ENCODE measurements at places on chromosomes 5 and 9.

GRCh38 chr5:66436721-66437120 lies 159.5 kb upstream of the MAST4 start:
- no peak for DNase-seq

GRCh38 chr5:77397686-77398292 lies 94.3 kb downstream of the WDR41 start:
- DNase-seq, result no peak

GRCh38 chr5:74446725-74447241 lies 193.7 kb downstream of the ENC1 start:
- no peak for DNase-seq

DNA sequence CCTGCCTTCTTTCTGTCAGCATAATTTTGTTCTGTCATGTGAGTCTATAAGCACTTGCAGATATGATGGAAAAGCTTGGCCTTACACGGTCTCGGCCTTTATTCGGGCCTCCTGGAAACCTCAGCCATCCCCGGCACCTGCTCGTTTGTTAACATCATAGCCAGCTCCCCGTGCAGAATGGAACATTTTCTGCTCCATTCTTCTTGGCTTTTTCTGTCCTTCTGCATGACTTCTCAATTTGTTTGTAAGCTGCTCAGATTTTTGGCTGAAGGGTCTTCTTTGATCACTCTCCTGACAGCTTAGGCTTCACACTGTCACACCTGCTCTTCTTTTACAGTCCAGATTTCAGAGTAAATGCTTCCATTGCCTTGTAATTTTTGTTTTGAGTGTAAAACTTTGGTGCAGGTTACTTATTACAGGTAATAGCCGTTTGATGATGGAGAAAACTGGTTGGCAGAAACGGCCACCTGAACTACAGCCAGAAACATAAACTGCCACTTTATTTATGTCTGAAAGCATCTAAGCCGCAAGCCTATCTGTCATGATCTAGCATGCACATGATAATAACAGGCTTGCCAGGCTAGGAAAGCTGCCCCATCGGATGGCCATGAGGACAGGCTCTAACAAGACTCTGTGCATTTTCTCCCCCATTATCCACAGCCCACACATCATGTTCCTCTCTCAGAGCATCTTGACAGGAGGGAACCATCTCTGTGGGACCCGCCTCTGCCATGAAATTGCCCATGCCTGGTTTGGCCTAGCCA lies 197.0 kb downstream of the AOPEP start:
- DNase-seq, result no peak

GRCh38 chr5:181053488-181054121 lies 13.5 kb downstream of the BTNL9 start:
- DNase-seq, result no peak

DNA sequence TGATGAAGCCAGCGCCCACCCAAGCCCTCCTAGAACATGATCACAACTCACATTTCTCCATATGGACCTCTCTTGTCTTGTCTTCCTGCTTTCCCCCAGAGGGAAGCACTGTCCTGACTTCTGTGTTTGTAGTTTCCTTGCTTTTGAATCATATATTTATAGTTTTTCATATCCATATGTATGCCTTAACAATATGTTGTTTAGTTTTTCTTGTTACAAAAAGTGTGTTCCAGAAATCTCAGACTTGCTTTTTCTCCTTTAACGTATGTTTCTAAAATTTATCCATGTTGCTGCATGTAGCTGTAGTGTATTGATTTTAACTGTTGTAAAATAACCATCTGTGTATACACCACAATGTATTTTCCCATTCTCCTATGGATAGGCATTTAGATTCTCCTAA lies 182.0 kb upstream of the SMIM23 start:
- DNase-seq, result no peak

DNA sequence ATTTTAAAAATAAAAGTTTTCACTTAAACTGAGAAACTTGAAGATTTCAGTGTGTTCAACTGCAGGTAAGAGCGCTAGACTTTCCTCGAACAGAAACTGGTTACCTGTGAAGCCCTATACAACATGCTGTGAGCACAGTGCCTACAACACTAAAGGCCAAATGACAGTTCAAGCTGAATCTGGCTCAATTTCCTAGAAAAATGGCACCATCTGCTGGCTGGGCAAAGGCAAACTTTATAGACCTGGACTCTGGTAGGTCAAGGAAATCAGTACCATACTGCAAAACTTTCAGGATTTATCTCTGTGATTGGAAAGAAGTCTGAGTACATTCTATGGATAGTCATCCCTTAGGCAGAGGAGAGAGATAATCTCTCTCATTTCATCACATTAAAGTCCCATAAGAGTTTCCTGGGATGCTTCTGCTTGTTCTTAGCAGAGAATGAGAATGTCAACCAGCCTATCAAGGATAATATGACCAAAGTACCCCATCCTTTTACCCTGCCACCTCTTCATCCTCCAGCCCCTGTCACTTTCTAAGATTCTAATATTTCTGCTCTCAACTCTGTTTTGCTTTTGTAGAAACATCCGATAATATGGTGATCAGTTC lies 31.8 kb upstream of the FOXB2 start:
- DNase-seq, result peak; percentile 39

DNA sequence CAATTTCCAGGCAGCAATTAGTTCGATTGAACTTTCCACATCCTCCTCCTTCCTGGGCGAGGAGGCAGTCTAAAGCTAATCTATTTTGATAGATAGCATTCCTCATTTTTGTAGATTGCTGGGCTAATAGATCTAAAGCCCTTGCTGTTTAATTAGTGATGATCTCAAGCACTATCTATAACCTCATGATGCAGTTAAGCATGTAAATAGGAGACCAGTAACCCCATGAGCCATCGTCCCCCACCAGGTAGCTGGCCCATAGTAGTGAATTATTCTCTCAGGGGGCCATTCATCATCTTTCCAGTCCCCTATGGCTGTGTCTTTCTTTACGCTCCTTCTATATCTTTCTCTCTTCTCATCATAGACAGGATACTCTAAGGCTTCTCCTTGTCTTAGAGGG lies 14.9 kb downstream of the CEL start:
- DNase-seq, result no peak

DNA sequence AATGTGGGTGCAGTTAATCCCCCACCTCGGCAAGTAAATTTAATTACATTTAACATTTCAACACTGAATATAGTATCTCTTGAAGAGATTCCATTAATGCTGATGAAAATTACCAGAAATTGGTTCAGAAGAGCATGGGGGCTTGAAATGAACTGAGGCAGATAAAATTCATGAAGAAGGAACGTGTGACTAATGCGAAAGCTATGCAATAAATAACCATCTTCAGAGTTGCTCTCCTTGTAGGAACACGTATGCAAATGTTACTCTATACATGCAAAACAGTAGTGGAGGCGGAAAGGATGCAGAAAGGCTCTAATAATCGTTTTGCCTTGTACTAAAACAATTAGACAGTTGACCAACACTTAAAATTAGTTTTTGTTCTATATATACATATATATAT lies 320.2 kb downstream of the CTNND2 start:
- no peak for DNase-seq

- DNase-seq, result no peak
These were observed 27.5 kb downstream of the FSD1L start for GRCh38 chr9:105475302-105475701.

- DNase-seq, result no peak
These were observed 324.7 kb downstream of the TLE4 start for GRCh38 chr9:79896390-79896980.

GRCh38 chr5:111472096-111472495 lies 40.2 kb downstream of the STARD4 start:
- DNase-seq, result no peak

DNA sequence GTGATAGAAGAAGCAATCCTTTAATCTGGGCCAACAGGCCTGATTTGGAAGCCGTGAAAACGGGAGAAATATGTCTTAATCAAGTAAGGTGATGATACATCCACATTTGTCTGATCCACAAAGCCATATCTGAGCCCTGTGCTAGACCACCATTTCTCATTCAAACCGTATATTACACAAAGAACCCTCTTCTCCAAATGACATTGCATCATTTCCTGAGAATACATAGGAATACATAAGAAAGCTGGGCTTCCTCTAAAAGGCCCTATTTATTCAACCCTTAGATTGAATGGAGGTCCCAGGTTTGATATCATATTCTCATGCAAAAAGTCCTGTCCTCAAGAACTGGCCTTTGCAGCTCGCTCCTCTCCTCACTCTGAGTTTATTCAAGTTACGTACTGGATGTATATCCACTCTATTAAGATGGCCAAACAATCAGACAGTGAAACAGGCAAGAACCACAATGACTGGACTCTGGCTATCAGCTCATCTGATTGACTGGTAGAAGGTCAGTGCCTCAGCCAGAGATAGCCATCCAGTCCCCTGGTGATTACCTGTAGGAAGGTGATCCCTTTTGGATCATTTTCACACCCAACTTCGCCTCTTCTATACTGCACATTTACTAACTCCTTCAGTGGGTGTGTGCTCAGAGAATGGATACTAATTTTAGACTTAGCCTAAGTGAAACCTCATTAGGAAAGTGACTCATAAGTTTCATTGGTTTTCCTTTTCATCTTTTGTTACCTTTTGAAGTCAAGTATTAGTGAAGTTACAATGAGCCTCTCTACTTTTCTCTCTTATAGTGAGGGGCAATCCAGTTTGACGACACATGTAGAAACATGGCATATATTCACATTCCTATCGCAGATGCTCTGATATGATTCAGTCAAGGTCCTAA lies 167.6 kb upstream of the WWC1 start:
- DNase-seq, result no peak

- DNase-seq, result no peak
These were observed 6.9 kb downstream of the RGMB start for GRCh38 chr5:98780390-98780789.

DNA sequence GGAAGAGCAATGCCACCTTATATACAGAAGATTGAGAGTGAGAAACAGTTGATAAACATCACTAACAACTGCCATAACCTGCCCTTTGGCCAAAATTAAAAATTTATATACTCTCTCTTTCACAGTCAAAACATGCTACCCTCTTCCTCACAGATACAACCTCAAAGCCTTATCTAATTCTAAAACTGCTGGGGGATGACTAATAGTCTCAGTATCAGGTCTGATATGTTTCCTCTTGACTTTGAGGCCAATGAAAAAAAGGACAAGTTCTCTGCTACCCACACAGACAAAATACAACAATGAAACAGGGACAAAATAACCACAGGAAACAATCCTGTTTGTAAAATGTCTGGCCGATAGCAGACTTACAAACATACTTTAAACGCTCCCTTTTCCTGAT lies 485.6 kb upstream of the NUDT12 start:
- DNase-seq, result no peak

DNA sequence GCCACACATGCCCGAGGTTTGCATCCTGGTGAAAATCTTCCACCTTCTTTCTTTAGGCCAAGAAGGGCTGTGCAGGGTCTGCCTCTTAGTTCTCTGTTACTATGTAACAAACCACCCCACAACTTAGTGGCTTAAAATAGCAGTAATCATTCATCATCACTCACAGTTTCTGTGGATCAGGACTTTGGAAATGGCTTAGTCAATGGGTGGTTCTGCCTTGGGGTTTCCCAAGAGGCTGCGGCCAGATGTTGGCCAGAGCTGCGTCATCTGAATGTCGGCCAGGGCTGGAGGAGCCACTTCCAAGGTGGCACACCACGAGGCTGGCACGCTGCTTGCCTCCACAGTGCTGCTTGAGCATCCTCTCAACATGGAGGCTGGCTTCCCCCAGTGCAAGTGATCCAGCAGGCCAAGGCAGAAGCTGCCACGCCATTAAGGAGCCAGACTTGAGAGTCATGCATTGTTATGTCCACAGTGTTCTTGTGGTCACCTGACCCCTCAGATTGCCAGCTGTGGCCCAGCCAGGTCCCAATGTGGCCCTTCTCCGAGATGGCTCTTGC lies 135.2 kb downstream of the RXRA start:
- DNase-seq, result no peak

GRCh38 chr5:1380011-1380817 lies 35.3 kb upstream of the CLPTM1L start:
- DNase-seq, result no peak

- no peak for DNase-seq
These were observed 16.1 kb downstream of the TXN start for GRCh38 chr9:110240198-110240597.

GRCh38 chr9:127521919-127522304 lies 70.6 kb downstream of the LRSAM1 start:
- DNase-seq, result no peak

DNA sequence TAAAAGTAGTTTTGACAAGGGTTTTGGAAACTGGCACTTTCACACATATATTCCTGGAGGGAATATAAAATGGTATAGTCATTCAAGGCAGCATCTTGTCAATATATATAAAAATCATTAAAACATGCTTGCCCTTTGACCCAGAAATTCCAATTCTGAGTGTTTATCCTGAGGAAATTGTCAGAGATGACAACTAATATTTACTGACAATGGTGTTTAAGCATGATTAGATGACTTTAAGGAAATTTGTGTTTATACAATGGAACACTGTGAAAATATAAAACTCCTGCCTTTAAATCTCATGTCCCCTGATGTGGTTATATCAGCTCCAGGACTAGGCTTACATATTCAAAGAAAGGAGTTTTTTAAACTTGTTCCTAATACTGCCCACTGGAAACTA lies 25.6 kb downstream of the PCSK1 start:
- DNase-seq, result no peak

DNA sequence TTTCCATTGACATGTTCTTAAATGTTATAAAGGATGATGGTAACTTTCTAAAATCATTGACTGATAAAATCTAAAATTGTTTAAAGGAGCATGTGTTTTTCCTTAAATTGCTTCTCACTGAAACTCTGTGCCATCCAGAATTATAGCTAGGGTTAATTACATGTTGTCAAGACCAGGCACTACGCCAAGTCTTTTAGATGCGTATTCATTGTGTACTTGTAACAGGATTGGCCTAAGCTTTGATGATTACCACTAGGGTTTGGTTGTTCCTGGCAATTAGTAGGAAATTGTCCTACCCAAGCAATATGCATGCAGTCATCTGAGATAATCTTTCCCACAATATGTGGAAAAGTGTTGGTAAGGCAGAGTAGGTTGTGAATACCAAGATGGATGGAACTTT lies 43.8 kb downstream of the PRKACG start:
- DNase-seq, result peak; percentile 23

DNA sequence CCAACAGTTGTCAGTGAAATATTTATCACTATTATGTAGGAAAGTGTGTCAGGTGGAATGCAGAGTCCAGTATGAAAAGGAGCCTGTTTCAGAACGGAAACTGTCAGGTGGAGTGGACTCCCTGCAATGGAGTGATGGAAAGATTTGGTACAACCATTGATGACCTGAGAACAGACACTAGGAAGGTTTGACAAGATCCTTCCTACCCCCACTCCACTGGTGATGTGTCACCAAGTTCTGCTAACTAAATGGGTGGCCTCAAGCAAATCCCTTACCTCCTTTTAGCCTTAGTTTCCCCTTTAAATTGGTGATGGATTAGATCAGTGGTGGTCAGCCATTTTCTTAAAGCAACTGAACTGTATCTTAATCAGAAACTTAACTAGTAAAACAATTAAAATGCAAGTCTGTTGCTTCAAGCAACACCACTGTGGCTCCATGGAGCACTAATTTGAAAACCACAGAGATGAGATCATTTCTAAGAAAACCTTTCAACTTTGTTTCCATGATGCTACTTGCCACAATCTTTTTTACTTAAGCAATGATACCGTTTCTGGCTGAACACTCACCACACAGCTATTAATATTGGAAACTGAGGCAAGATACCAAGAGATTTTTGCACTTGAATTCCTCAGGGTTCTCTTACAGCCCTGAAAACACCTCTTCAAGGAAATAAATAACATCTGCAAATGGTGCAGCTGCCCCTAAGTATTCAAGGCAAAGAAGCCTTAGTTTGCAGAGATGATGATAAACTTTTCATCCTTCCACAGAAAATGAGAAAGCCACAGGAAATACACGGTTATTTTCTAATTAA lies 140.6 kb downstream of the ERCC6L2 start:
- DNase-seq, result no peak

GRCh38 chr5:87954121-87954520 lies 314.5 kb downstream of the TMEM161B start:
- no peak for DNase-seq
